CD4-positive, alpha-beta T cell treated with Interferon alpha-2 for 1 hour (primary cell): ENCODE measurements at places on chromosomes 13 and 19.

GRCh38 chr13:42786715-42787114, 5.3 kb downstream of the FAM216B start:
- DNase-seq = no peak

- no peak for DNase-seq
Observed at GRCh38 chr13:51765142-51765515, 38.8 kb downstream of the DHRS12 start.

- DNase-seq = no peak
Observed at GRCh38 chr13:23458989-23459388, 25.5 kb upstream of the SACS start.

DNA sequence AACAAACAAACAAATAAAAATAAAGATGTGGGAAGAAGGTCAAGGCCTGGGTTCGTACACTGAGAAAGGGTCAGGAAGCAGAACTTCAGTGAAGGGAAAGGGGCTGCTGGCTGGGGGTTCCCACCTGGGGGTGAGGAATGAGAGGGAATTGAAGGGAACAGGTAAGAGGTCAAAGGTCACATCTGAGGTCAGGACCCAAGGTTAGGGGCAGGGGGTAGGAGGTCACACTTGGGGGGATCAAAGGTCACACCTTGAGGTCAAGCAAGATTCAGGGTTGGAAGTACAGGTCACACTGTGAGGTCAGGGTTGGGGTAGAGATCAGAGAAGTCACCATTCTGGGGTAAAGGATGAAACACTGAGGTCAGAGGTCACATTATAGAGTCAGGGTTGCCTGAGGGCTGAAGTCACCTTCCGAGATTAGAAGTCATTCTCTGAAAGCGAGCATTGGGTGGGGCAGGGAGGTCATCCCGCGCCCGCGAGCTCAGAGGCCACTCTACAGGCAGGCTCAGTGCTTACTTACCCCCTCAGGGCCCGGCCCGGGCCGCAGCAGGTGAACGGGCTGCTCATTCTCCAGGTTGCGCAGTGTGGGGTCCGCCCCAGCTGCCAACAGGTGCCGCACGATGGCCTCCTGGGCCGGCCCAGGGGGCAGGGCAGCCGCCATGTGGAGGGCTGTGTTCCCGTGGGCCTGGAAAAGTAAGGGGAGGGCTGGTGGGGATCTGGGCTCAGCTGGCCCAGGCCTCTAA, 10.8 kb downstream of the NFKBID start:
- DNase-seq = no peak

DNA sequence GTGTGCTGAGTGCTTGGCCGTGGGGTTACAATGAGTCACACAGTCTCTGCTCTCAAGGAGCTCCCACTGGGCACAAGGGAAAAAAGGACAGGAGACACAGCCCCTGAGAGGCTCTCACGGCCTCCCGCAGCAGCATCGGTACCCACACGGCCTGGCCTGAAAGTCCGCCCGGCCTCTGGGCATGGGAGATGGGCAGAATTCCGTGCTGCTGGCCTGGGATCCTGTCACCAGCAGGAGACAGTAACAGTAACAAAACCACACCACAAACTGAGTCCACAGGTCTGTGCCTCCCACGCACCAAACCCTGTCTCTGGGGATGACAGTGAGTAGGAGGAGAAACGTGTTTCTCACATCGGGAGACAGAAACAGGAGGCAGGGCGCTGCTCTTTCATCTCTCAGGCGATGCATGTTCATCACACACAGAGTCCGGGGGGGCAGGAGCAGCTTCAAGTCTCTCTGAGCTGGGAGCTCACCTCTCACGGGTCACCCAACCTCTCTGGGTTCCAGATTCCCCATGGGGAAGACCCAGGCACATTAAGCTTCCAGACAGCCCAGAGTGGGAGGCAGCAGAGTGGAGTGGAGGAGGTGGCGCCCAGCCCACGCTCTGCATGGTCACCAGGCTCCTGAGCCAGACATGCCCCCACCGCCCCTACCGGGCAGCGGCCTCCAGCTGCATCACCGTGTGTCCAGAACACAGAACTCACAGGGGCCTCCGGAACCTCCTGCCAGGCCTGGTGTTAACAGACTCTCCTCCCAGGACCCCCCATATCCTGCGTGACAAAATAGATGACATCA, 124.7 kb upstream of the VSTM2B start:
- no peak for DNase-seq

- DNase-seq = no peak
Observed at GRCh38 chr13:26377038-26377437, 123.1 kb downstream of the CDK8 start.

DNA sequence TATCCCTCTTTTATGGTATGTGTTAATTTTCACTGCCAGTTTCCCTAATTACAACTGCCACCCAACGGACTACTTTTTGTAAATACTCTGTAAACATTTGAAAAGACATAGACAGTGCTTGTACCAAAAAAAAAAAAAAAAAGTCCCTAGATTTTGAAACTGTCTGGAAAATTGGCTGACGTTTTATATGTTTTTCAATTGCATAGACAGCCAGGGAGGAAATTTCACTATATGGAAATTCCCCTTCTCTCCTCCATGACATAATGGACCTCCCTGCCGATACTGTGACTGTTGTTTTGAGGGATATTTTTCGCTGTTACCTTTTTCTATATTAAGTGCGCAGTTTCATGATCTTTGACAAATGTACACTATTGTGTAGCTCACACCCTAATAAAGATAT, 43.4 kb downstream of the C13orf42 start:
- no peak for DNase-seq

DNA sequence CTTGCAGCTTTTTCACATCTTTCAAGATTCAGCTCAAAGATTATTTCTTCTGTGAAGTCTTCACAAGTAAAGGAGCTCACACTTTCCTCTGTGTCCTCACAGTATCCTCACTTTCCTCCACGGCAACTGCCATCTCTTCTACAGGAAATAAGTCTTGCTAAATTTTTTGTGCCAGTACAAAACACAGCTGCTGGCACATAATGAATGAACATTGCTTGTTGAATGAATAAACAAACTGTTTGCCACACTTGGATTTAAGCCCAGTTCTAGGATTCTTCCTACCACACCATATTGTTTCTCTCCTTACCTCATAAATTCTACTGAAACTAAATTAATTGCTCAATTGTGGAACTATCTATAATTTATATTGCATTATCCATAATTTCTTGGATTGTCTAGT, 59.5 kb downstream of the RAP2A start:
- DNase-seq = no peak
